ENCODE measurements at places on chromosomes 3 and 15.

DNA sequence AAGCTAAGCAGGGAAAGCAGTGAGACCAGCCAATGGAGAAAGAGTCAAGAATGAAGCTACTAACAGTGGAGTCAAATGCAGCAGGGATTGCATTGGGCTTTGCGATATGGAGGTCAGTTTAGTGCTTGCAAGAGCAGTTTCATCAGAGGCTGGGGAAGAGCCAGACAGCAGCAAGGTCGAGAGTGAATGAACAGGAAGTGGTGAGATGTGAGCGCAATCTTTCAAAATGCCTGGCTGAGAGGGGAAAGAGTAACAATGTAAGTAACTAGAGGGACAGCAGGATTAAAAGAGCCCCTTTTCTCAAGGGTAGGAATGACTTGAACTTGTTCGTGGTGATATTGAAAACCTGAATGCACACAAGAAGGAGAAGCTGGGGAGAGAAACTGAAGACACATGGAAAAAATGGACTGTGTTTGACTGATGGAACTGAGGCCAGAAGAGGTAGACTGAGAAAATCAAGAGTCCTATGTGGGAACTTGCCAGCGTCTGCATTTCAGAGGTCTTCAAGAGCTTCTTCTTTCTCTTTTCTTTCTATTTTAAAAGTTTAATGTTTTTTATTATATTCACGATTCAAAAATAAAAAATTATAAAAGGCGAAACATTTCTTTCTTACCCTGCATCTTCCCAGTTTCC lies 30.6 kb upstream of the GPR160 start:
- no peak for DNase-seq

GRCh38 chr3:13828501-13829265 lies 51.2 kb downstream of the WNT7A start:
- DNase-seq, result no peak

- DNase-seq, result no peak
These were observed 87.5 kb downstream of the FAM43A start for GRCh38 chr3:194773216-194773615.

GRCh38 chr3:11637901-11638458 lies 5.7 kb downstream of the VGLL4 start:
- DNase-seq, result no peak

GRCh38 chr3:147462856-147463255 lies 53.7 kb downstream of the ZIC1 start:
- DNase-seq, result no peak

- peak; percentile 44 for DNase-seq
These were observed 236.0 kb upstream of the GOLGA6L4 start for GRCh38 chr15:83999396-84000135.

DNA sequence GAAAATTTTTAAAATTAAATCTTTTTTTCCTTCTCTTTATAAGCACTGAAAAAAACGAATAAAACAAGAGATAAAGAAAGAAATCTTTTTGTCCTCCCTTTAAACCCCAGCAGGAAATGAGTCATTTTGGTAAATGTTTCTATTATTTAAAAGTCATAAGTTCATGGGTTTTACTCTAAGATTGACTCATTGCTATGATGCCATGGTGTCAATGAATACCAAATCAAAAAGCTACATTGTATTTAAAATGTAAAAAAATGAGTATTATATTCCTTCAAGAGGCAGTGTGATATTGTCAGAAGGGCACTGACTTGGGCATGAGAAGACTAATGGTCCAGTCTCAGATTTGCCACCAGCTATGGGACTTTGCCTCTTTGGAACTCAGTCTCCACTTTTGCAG lies 303.4 kb upstream of the DNAJC19 start:
- DNase-seq, result no peak

GRCh38 chr3:124986192-124987143 lies 51.9 kb upstream of the MUC13 start:
- DNase-seq, result peak; percentile 68

- no peak for DNase-seq
These were observed 43.6 kb upstream of the MGLL start for GRCh38 chr3:127865941-127866340.

DNA sequence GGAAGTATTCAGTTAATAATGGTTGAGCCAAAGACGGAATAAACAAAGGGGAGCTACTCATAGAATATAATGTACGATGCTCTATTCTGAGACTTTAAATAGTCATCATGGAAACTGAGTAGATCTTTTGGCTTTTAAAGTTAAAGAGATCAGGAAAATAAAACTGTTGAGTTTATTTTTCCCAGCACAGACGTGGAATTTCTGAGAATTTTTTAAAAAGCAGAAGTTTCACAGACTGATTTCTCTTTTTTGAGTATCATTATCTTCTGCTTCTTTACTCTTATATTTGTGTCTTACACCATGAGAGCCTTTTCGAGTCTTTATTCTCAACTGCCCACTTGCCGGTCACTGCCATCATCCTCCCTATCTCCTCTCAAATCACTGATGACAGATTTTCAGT lies 13.2 kb downstream of the P2RY14 start:
- no peak for DNase-seq

GRCh38 chr15:29067949-29068348 lies 182.2 kb downstream of the APBA2 start:
- DNase-seq, result no peak

GRCh38 chr15:63834500-63835210 lies 907 bp upstream of the HERC1 start:
- no peak for DNase-seq

DNA sequence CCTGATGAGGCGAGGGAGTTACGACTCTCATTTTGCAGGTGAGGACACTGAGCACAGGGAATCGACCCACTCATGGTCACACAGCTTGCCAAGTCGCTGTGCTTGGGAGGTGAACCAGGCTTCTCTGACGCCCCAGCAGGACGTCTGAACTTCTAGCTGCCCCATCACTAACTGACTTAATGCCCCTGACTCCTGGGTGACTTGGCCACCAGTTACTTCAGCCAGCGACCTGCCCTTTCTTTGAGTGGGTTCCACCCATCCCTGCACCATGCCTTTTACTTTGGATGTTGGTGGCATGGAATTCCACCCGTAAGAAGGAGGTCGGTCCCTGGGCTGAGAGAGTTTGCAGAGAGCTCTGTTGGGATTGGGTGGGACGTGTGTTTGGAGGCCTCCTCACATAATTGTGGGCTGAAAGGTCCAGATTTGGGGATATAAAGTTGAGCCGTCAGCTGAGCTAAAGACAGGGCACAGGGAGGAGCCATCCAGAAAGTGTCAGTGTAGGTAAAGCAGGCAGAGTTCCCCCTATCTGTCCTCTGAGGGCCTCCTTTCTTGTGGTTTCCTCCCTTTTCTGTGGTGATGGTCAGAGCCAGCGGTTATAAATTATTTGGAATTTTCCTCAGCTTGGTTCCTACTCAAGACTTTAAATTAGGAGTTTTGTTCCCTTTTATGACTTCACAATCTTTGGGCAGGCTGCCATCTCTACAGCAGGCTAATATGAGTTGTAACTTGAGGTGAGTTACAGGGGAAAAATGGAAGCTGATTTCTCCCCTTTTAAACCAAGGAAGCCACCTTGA lies 55.0 kb downstream of the FLNB start:
- DNase-seq, result no peak

DNA sequence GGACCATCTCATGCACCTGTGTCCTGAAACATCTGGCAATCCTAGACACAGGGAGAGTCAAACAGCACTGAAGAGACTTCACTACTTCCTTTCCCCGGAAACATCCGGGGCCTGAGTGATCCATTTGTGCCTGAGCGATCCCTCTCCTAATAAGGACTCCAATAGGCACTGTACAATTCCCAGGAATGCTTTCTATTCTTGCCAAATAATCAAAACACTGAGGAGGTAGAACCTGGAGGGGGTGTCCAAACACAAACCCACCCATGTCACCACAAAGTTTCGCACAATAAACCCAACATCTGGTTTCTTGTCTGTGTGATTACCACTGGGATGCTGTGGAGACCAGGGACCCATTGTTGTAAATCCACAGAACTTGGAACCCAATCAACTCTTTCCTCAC lies 205.0 kb downstream of the OPA1 start:
- DNase-seq, result no peak

DNA sequence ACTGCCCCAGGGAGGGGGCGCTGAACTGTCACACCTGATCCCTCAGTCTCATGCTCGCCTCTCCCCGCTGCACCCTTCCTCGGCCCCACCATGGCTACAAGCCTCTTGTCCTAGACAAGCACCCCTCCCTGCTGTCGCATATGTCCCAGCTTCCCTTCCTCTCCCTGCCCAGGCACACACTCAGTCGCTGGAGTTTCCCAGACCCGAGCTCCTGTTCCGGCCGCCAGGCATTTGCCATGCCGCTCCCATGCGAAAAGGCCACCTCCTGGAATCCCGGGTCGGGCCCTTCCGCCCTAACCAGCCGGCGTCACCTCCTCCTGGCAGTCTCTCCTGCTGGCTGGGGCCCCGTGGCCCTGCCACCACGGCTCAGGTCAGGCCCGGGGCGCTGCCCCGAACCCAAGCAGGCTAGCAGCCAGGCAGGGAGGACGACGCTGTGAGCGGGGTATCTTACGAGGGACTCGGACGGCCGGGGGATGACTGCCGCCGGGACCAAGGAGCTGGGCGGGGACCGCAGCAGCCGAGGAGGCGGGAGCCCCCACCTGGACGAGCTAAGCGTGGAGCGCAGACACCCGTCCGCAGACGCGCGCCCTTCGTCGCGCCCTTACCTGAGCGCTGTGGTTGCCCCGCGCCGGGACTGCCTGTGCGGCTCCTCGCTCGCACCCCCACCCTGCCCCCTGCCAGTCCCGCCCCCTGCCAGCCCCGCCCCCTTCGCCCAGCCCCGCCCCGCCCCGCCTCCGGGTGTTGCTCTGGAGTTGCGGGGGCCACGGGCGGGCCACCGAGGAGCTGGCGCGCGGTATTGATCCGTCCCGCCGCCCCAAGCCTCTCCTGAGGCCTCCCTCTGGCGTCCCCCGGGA lies at the start of gene ALS2CL:
TSS of gene ALS2CL (minus strand) at position 642 of the 854 bp plus-strand sequence. CDS start 4,239 bp downstream, outside the sequence.
- peak; percentile 58 for DNase-seq

DNA sequence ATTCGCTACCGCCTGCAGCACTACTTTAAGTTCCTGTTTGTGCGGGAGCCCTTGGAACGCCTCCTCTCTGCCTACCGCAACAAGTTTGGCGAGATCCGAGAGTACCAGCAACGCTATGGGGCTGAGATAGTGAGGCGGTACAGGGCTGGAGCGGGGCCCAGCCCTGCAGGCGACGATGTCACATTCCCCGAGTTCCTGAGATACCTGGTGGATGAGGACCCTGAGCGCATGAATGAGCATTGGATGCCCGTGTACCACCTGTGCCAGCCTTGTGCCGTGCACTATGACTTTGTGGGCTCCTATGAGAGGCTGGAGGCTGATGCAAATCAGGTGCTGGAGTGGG lies 995 bp downstream of the CHST14 start:
- peak; percentile 30 for DNase-seq

- no peak for DNase-seq
These were observed 528 bp downstream of the RBPMS2 start for GRCh38 chr15:64774629-64775493.

GRCh38 chr15:63023351-63023945 lies 19.1 kb upstream of the TPM1 start:
- no peak for DNase-seq

GRCh38 chr15:71666763-71667620 lies 143.4 kb upstream of the NR2E3 start:
- DNase-seq, result no peak

GRCh38 chr3:14687360-14687759 lies 12.4 kb downstream of the C3orf20 start:
- no peak for DNase-seq

DNA sequence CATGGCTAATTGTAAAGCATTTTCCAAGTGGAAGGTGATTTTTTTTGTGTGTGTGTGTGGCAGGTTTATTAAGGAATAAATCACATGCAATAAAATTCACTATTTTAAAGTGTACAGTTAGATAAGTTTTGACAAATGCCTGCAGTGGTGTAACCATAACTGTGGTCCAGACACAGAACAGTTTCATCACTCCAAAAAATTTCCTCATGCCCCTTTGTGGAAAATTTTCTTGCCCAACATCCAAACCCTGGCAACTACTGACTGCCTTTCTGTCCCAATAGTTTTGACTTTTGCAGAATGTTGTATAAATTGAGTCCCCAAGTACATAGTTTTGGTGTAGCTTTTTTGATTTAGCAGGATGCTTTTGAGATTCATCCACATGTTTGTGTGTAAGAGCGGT lies 135.1 kb upstream of the KLHL25 start:
- DNase-seq, result no peak

GRCh38 chr15:55791551-55792400 lies 48.8 kb upstream of the PRTG start:
- DNase-seq, result peak; percentile 44

DNA sequence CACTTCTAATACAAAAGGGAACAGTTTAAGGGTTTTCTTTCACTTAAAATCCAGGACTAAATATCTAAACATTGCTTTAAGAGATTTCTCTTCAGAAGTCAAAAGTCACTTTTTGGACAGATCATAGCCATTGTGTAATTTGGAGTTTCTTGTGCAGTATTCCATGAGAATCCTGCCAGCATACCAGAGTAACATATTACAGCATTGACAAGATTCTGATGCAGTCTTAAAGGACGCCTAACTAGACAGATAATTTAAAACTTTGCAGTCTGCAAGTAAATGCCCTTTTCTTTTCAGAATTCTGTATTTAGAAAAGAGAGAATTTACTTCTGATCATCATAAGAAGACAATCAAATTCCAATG lies 17.5 kb upstream of the IGSF10 start:
- no peak for DNase-seq

GRCh38 chr15:77609558-77609957 lies 23.2 kb downstream of the LINGO1 start:
- DNase-seq, result no peak

- DNase-seq, result no peak
These were observed 489 bp downstream of the HDGFL3 start for GRCh38 chr15:83207009-83207659.

DNA sequence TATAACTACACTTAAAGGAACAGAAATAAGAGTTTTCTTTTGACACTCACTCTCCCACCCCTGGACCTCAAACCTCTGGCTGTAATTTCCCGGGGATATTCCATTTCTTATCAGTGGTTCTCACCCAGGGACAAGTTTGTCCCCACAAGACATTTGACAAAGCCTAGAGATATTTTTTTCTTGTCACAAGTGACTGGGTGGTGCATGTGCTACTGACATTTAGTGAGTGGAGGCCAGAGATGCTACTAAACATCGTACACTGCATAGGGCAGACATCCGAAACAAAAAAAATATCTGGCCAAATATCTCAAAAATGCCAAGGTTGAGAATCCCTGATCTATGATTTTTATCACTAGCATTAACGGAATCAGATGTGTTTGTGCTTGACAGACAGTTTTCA lies 168.0 kb upstream of the FRMD4B start:
- no peak for DNase-seq

DNA sequence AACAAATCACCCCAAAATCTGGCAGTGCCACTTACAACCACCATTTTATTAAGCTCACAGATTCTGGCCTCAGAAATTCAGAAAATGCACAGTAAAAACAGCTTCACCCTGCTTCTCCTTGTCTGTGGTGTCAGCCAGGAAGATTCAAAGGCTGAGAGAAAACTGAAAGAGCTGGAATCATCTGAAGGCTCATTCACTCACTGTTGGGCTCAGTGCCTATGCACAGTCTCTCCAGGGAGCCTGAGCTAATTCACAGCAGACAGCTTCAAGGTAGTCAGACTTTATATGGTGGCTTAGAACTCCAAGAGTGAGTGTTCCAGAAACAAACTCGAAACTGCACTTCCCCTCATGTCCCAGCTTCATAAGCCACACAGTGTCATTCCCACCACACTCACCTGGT lies 16.5 kb upstream of the PLOD2 start:
- no peak for DNase-seq
